Activated CD4-positive, CD25-positive, alpha-beta regulatory T cell treated with anti-CD3 and anti-CD28 coated beads, Interleukin-2, amount 50 U/mL, for 16 hours (primary cell): ENCODE measurements at places on chromosomes 6 and 20.

DNA sequence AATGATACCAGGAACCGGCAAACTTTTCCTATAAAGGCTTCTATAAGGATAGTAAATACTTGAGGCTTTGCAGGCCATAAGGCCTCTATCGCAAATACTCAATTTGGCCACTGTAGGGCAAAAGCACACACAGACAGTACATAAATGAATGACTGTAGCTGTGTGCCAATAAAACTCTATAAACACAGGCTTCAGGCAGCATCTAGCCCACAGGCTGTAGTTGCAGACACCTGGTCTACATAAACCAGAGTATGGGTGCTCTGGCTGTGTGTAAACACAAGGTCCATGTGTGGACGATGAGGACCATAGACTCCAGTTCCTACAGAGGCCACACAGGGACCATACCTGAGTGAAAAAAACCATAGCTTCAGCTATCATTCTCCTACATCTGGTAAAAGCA, 52.2 kb downstream of the ZMYND8 start:
- no peak for DNase-seq

DNA sequence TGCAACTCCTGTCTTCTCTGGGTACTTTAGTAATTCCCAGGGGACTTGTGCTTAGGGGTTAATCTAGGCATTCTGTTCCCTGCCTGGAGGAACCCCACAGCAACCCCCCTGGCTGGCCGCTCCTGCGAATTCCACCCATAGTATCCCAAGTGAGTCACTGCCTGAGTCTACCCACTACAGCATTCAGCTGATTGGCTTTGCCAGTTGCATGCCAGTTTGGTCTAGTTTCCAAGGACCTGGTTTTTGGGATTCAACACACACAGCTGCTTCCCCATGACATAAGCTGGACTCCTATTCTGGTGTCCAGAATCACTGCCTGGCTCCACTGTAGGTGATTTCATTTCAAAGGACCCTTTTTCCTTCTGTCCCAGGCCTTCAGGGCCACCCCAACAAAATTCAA, 40.3 kb downstream of the PLCG1 start:
- DNase-seq: no peak

DNA sequence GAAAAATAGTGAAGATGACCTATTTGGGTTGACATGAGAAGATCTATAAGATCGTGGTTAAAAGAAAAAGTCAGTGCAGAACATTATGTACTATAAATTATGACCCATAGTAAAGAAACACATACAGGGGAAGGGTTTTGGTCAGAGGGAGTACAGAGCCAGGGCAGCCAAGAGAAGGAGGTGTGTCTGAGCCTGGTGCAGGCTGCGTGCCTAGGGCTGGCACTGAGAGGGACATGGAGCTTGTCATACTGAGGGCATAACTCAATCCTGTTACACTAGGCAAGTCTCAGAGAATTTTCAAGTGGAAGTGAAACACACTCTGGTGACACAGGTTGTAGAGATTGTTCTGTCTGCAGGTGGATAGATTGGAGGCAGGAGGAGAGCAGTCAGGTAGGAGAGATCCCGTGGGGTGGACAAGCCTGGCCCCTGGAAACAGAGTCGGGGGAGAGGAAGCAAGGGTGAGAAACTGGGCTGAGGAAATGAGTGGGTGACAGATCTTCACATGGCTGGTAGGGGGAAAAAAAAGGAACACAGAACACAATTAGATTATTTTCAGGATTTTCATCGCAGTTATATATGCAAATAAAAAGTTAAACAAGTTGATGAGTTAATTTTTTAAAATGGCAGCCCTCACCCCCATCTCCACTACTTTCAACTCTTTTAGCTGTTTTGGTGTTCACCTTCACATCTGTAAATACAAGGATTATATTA, 18.5 kb upstream of the RNF39 start:
- DNase-seq: no peak

- no peak for DNase-seq
These were observed 24.3 kb downstream of the MYCT1 start for GRCh38 chr6:152721956-152722355.
